Aortic smooth muscle cell (primary cell): ENCODE measurements at places on chromosomes 4 and X. TPM values are rescaled to one million over a fixed set of nuclear protein-coding genes. Genes with fewer than 3 reads are reported as not detected.

Gene FGG
- total RNA-seq: not detected in 2 replicates

Gene SULT1E1
- 4.2 and 12.0 TPM in 2 replicates for total RNA-seq

Gene PCSK1N
- total RNA-seq: not detected in 2 replicates

Gene VSIG4
- total RNA-seq: not detected in 2 replicates

Gene LUZP4
- not detected in 2 replicates for total RNA-seq

Gene HSD17B13
- under 0.01 and 0.06 TPM in 2 replicates for total RNA-seq

Gene HOPX
- 0.26 and 0.68 TPM in 2 replicates for total RNA-seq

Gene SMPX
- total RNA-seq: 0.12 TPM in 1 of 2 replicates, not detected in the other

Gene PRR32
- total RNA-seq: not detected in 2 replicates

Gene SPANXA2
- not detected in 2 replicates for total RNA-seq

Gene DCHS2
- total RNA-seq: under 0.01 and 0.87 TPM in 2 replicates

Gene ZDHHC15
- 1.9 and 3.7 TPM in 2 replicates for total RNA-seq

Gene BMPR1B
- total RNA-seq: 2.2 and 5.5 TPM in 2 replicates

Gene CHRDL1
- under 0.01 TPM in 1 of 2 replicates, not detected in the other for total RNA-seq

Gene FRMD7
- total RNA-seq: not detected in 2 replicates

Gene NCAPG
- total RNA-seq: 16.3 and 27.2 TPM in 2 replicates

Gene CCSER1
- total RNA-seq: under 0.01 and 0.13 TPM in 2 replicates

Gene VEGFD
- total RNA-seq: 0.37 and 0.40 TPM in 2 replicates

Gene MAGEA8
- not detected in 2 replicates for total RNA-seq

Gene STAG2
- total RNA-seq: 109 and 114 TPM in 2 replicates
